H1 (cell line): ENCODE measurements at places on chromosomes 2 and 18.
A peak's percentile ranks its signal among the peaks of the same experiment; 100 is the strongest.

- H3K27me3 ChIP-seq, result no peaks in the 10 kb centered on the region
- H3K27ac ChIP-seq, result no peak overlapping the region
- no peaks in the 10 kb centered on the region for H3K4me1 ChIP-seq
- no peak for DNase-seq
Measured at GRCh38 chr2:209977386-209978239, 24.8 kb upstream of the RPE start.

GRCh38 chr2:208426412-208427045 is 19.9 kb downstream of the PTH2R start:
- H3K36me3 ChIP-seq, result no peaks in the 10 kb centered on the region
- no peaks in the 10 kb centered on the region for H3K4me1 ChIP-seq
- DNase-seq, result no peak
- no peak overlapping the region for H3K4me3 ChIP-seq
- no peaks in the 10 kb centered on the region for H3K27me3 ChIP-seq

- H3K36me3 ChIP-seq, result no peaks in the 10 kb centered on the region
- no peaks in the 10 kb centered on the region for H3K4me1 ChIP-seq
- H3K4me3 ChIP-seq, result no peak overlapping the region
- no peaks in the 10 kb centered on the region for H3K27me3 ChIP-seq
- H3K27ac ChIP-seq, result no peak overlapping the region
Measured at GRCh38 chr2:122267947-122268346, 512.5 kb downstream of the TSN start.

GRCh38 chr2:48232351-48232750 is 297.6 kb upstream of the STON1 start:
- no peaks in the 10 kb centered on the region for H3K36me3 ChIP-seq
- no peaks in the 10 kb centered on the region for H3K4me1 ChIP-seq
- H3K27ac ChIP-seq, result no peak overlapping the region
- no peak overlapping the region for H3K4me3 ChIP-seq
- DNase-seq, result no peak
- H3K27me3 ChIP-seq, result no peaks in the 10 kb centered on the region

DNA sequence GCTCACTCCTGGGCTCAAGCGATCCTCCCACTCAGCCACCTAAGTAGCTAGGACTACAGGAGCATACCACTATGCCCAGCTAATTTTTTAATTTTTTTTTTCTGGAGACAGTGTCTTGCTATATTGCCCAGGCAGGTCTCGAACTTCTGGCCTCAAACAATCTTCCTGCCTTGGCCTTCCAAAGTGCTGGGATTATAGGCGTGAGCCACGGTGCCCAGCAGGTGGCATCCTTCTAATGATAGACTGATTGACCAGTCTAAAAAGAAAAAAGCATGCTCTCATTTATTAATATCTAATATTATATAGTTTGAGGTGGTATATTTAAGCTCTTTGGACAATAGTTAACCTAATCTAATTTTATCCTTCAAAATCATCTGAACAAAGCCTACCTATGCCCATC is 198.6 kb downstream of the CAMKMT start:
- no peak for DNase-seq
- no peaks in the 10 kb centered on the region for H3K27me3 ChIP-seq
- no peak overlapping the region for H3K27ac ChIP-seq
- H3K4me1 ChIP-seq, result no peaks in the 10 kb centered on the region
- H3K36me3 ChIP-seq, result no peaks in the 10 kb centered on the region
- no peak overlapping the region for H3K4me3 ChIP-seq

DNA sequence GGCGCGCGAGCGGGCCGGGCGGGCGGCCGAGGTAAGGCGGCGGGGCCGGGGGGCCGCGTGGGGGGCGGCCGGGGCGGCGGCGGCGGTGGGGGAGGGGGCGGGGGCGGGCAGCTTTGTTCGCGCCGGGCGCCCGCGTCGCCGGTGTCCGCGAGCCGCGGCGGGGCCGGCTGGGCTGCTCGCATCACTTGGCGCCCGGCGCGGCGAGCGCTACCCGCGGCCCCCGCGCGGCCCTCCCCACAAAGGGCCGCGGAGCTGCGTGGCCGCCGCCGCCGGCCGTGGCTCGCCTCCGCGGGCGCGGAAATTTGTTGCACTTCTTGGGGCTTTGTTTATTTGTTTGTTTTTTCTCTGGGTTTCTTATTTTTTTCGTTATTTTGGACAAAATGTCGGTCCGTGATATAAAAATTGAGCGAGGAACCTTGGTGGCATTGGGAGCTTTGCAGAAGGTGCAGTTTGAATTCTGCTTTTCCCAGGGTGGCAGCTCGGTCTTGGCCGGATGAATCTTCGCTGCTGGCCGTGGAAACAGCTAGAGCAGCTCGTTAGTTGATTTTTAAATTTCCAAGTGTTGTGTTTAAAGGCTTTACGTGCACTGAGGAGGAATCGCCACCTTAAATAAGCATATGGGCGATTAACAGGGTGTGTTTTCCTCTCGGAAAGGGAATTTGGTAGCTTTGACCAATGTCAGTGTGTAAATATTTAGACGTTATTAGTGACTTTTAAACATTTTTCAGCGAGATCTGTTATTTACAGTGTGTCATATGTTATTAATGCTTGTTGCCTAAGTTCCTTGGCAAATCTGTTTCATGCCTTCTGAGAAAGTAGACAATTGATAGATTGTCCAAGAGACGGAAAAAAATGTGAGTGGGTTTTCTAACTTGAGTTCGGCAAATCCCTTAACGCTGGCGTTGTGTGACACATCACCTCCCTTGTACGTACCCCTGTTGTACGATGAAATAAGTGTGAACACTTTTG is 822 bp downstream of the UBE2E3 start:
- no peaks in the 10 kb centered on the region for H3K27me3 ChIP-seq
- no peak for DNase-seq
- H3K4me3 ChIP-seq, result peak overlapping the region; percentile 81
- H3K4me1 ChIP-seq, result peaks cover 11% of the 10 kb centered on the region; the same call in 1 of the 2 replicates
- H3K27ac ChIP-seq, result peak overlapping the region; percentile 45; the same call in 1 of the 2 replicates
- no peaks in the 10 kb centered on the region; the same call in 1 of the 2 replicates for H3K36me3 ChIP-seq

GRCh38 chr2:182897137-182897536 is 30.7 kb upstream of the FRZB start:
- H3K4me1 ChIP-seq, result no peaks in the 10 kb centered on the region; the same call in 1 of the 2 replicates
- no peaks in the 10 kb centered on the region for H3K27me3 ChIP-seq
- no peak overlapping the region for H3K4me3 ChIP-seq
- DNase-seq, result no peak
- no peak overlapping the region for H3K27ac ChIP-seq
- no peaks in the 10 kb centered on the region for H3K36me3 ChIP-seq

- no peak for DNase-seq
- H3K4me1 ChIP-seq, result no peaks in the 10 kb centered on the region
- no peak overlapping the region for H3K4me3 ChIP-seq
- no peaks in the 10 kb centered on the region for H3K36me3 ChIP-seq
Measured at GRCh38 chr2:149873936-149874335, 286.4 kb upstream of the MMADHC start.

DNA sequence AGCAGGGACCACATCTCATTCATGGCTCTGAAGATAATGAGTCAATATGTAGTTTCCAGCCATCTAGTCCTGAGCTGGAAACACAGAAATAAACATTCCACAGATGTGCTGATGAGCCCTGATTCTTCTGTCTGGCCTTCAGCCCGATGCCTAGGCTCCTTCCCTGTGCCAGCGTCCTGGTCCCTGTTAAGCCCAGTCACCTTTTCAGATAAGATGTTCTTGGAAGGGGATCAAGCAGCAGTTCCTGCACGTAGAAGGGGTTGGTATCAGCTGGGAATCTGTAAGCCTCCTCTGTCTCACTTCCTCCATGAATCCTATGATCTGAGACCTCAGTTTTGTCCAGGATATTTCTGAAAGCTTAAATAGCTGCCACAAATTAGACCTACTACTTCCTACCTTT is 149.3 kb downstream of the TTC32 start:
- no peak for DNase-seq
- H3K4me3 ChIP-seq, result no peak overlapping the region
- no peaks in the 10 kb centered on the region for H3K4me1 ChIP-seq
- no peaks in the 10 kb centered on the region for H3K27me3 ChIP-seq
- H3K27ac ChIP-seq, result no peak overlapping the region

GRCh38 chr2:184769023-184769422 is 170.7 kb downstream of the ZNF804A start:
- H3K27me3 ChIP-seq, result no peaks in the 10 kb centered on the region
- no peak for DNase-seq
- no peaks in the 10 kb centered on the region for H3K4me1 ChIP-seq

GRCh38 chr2:25951071-25951547 is 31.2 kb downstream of the KIF3C start:
- no peak overlapping the region for H3K27ac ChIP-seq
- DNase-seq, result peak; percentile 56
- H3K4me3 ChIP-seq, result no peak overlapping the region
- 0 out of 2 replicates have a peak, but pooled peaks cover 2% of the 10 kb centered on the region for H3K4me1 ChIP-seq
